ENCODE measurements at places on chromosomes 5 and 9.
A peak's percentile ranks its signal among the peaks of the same experiment; 100 is the strongest.

GRCh38 chr5:66143473-66144073 is 527 bp upstream of the SREK1 start:
- DNase-seq = no peak
- H3K36me3 ChIP-seq = no peaks in the 10 kb centered on the region

- H3K4me1 ChIP-seq = no peaks in the 10 kb centered on the region
- H3K27me3 ChIP-seq = no peaks in the 10 kb centered on the region
- no peaks in the 10 kb centered on the region for H3K36me3 ChIP-seq
- H3K27ac ChIP-seq = no peak overlapping the region
- no peak for DNase-seq
- no peak overlapping the region for H3K4me3 ChIP-seq
Measured at GRCh38 chr9:35563791-35564197, 41.3 kb upstream of the TESK1 start.

DNA sequence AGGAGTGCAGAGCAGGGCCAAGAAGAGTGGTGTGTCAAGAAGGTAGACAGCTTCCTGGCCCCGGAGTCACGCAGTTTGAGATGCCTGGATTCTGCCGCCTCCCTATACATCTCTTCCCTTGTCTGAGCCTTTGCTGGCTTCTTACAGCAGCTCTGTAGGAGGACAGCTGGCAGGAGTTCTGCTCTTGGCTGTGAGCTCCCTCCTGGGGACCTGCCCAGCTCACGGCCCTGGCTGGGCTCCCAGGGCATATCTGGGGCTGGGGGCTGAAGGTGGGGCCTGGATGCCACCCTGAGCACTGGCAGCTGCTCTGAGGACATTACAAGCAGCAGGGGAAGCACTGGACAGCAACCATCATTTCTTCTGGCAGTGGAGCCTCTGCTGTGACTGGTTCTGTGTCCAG is 786 bp upstream of the TSSK1B start:
- no peak overlapping the region for H3K27ac ChIP-seq
- H3K4me1 ChIP-seq = no peaks in the 10 kb centered on the region
- no peak for DNase-seq
- no peaks in the 10 kb centered on the region for H3K36me3 ChIP-seq
- H3K27me3 ChIP-seq = no peaks in the 10 kb centered on the region
- no peak overlapping the region for H3K4me3 ChIP-seq

- H3K27ac ChIP-seq = no peak overlapping the region
- H3K27me3 ChIP-seq = no peaks in the 10 kb centered on the region
- no peak overlapping the region for H3K4me3 ChIP-seq
- H3K36me3 ChIP-seq = no peaks in the 10 kb centered on the region
Measured at GRCh38 chr9:33737811-33738606, 57.4 kb upstream of the PRSS3 start.

DNA sequence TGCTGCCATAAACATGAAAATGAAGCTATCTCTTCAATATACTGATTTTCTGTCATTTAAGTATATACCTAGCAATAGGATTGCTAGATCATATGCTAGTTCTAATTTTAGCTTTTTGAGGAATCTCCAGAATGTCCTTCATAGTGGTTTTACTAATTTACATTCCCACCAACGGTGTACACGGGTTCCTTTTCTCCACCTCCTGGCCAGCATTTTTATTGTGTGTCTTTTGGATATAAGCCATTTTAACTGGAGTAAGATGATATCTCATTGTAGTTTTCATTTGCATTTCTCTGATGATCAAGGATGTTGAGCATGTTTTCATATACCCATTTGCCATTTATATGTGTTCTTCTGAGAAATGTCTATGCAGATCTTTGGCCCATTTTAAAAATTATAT is 446.5 kb downstream of the GABRG2 start:
- H3K4me3 ChIP-seq = no peak overlapping the region
- no peak overlapping the region for H3K27ac ChIP-seq
- H3K27me3 ChIP-seq = no peaks in the 10 kb centered on the region
- DNase-seq = no peak

GRCh38 chr9:126439402-126439765 is 112.8 kb downstream of the MVB12B start:
- H3K36me3 ChIP-seq = no peaks in the 10 kb centered on the region
- DNase-seq = no peak
- no peaks in the 10 kb centered on the region for H3K4me1 ChIP-seq
- H3K27ac ChIP-seq = no peak overlapping the region

- no peak overlapping the region for H3K27ac ChIP-seq
- H3K36me3 ChIP-seq = no peaks in the 10 kb centered on the region
- no peak overlapping the region for H3K4me3 ChIP-seq
- no peaks in the 10 kb centered on the region for H3K4me1 ChIP-seq
- DNase-seq = no peak
- no peaks in the 10 kb centered on the region for H3K27me3 ChIP-seq
Measured at GRCh38 chr9:21766096-21766495, 36.3 kb upstream of the MTAP start.

GRCh38 chr5:169341556-169341955 is 40.6 kb upstream of the SLIT3 start:
- H3K27me3 ChIP-seq = no peaks in the 10 kb centered on the region
- DNase-seq = no peak
- H3K27ac ChIP-seq = no peak overlapping the region
- H3K4me3 ChIP-seq = no peak overlapping the region
- H3K36me3 ChIP-seq = no peaks in the 10 kb centered on the region

DNA sequence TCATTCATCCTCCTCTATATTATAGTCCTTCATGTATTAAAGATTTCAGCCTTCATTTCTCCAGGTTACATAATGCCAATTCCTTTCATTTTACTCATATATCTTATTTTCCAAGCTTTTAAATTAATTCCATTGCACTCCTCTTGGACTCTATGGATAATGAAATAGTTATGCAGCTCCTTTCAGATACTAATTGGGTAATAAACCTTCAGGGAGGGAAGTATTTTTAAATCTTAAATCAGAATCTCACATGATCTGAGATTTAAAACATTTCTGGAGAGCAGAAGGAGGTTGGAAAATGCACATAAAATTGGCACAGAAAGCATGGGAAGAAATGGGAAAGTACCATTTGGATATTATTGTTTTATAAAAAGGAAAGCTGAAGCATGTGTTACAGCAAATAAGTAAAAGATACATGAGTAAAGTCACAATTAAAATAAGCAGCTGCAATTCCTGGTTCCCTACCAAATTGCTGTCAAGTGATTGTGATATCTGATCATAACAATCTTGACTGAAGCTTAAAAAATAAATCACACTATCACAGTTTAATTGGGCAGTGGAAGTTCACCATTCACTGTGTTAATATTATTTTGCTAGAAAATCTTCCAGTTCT is 257.9 kb upstream of the NREP start:
- no peak overlapping the region for H3K27ac ChIP-seq
- H3K36me3 ChIP-seq = no peaks in the 10 kb centered on the region
- no peak overlapping the region for H3K4me3 ChIP-seq

DNA sequence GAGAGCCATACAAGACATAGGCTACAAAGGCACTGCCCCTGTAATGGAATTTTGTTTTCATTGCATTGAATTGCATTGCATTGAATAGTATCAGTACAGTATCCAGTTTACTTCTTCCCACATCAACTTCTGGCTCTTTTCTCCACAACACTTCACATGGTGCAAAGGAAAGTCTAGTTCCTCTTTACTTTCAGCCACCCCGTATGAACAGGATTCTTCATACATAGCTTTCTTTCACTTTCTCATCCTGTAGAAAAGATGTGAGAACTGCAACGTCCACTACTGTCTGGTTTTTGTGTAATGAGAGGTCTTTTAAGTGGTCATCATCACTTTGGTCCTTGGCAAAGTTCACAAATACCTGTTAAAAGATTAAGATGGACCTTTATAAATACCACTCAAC is 20.2 kb downstream of the NIPSNAP3B start:
- H3K27ac ChIP-seq = no peak overlapping the region
- H3K4me1 ChIP-seq = no peaks in the 10 kb centered on the region
- no peak overlapping the region for H3K4me3 ChIP-seq
- H3K27me3 ChIP-seq = no peaks in the 10 kb centered on the region

GRCh38 chr5:147997486-147997885 is 66.3 kb upstream of the SPINK5 start:
- no peaks in the 10 kb centered on the region for H3K27me3 ChIP-seq
- H3K27ac ChIP-seq = no peak overlapping the region
- no peaks in the 10 kb centered on the region for H3K4me1 ChIP-seq
- DNase-seq = no peak
- H3K36me3 ChIP-seq = no peaks in the 10 kb centered on the region

- DNase-seq = no peak
- H3K4me1 ChIP-seq = no peaks in the 10 kb centered on the region
- no peaks in the 10 kb centered on the region for H3K36me3 ChIP-seq
- no peak overlapping the region for H3K4me3 ChIP-seq
- no peaks in the 10 kb centered on the region for H3K27me3 ChIP-seq
- no peak overlapping the region for H3K27ac ChIP-seq
Measured at GRCh38 chr5:134944630-134945029, 23.1 kb upstream of the CATSPER3 start.

DNA sequence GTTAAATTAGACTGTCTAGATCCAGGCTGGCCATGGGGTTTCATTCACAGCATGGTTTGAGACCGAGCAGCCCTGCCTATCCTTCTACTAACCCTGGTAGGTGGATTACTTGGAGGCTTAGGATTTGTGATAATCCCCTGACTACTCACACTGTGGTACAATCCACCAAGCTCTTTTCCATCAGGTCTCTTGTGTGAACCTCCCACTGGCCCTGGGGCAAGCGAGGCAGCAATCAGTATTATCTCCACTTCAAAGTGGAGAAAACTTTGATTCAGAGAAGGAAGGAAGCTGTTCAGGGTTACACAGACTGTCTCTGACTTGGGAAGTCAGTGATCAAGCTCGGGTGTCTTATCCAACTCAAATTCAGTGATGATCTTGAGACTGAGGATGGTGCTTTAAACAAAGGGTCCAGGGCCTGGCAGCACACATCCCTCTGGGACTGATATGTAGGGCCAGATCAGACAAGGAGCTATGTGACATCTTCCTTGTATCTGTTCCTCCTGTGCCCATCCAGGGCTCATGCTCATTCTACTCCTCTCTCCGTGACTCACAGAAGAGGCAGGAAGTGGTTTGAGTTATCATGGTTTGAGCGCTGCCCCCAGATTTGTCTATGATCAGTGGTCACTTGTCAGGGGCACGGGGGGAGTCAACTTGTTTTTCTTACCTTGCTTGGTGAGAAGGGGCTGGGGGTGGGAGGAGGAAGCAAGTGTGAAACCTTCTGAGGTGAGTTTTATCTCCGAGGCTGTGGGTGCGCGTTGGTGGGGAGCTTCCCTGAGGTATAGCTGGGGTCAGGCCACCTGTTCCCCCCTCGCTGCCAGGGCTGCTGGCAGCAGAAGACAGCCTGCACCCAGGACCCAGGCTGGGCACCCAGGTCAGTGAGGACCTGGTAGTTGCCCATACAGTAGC is 48.6 kb downstream of the RGS3 start:
- peak overlapping the region; percentile 57 for H3K27ac ChIP-seq
- H3K36me3 ChIP-seq = no peaks in the 10 kb centered on the region
- peak; percentile 58 for DNase-seq
- peaks cover 60% of the 10 kb centered on the region for H3K4me1 ChIP-seq
- no peak overlapping the region for H3K4me3 ChIP-seq

GRCh38 chr9:32378496-32378895 is 5.9 kb upstream of the ACO1 start:
- no peak overlapping the region for H3K27ac ChIP-seq
- DNase-seq = peak; percentile 66
- H3K4me3 ChIP-seq = no peak overlapping the region
- peaks cover 10% of the 10 kb centered on the region for H3K4me1 ChIP-seq
- H3K27me3 ChIP-seq = no peaks in the 10 kb centered on the region

- no peak overlapping the region for H3K4me3 ChIP-seq
- no peak for DNase-seq
- no peaks in the 10 kb centered on the region for H3K4me1 ChIP-seq
- no peaks in the 10 kb centered on the region for H3K36me3 ChIP-seq
- no peak overlapping the region for H3K27ac ChIP-seq
Measured at GRCh38 chr9:26163931-26164330, 485.7 kb upstream of the TUSC1 start.

- no peaks in the 10 kb centered on the region for H3K27me3 ChIP-seq
- DNase-seq = no peak
- H3K4me3 ChIP-seq = no peak overlapping the region
- no peak overlapping the region for H3K27ac ChIP-seq
- H3K36me3 ChIP-seq = no peaks in the 10 kb centered on the region
Measured at GRCh38 chr5:22514231-22514630, 338.9 kb downstream of the CDH12 start.

DNA sequence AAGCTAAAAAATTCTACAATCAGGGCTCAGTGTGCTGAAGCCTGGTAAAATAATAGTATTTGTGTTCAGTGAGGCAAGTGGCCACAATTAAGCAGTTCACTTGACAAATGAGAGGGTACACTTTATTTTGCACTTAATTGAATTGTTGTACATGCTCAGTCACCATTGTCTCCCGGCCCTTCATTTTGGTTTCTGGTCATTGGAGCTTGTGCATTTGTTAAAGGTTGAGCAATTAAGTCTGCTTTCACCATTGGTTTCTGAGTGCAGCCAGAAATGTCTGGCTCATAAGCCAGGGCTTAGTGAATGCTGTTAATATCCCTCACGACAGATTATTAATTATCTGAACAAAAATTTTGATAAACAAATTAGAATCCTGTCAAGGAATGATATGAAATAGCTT is 89.6 kb downstream of the PRDM6 start:
- no peaks in the 10 kb centered on the region for H3K27me3 ChIP-seq
- H3K4me1 ChIP-seq = no peaks in the 10 kb centered on the region
- no peaks in the 10 kb centered on the region for H3K36me3 ChIP-seq
- no peak overlapping the region for H3K4me3 ChIP-seq

DNA sequence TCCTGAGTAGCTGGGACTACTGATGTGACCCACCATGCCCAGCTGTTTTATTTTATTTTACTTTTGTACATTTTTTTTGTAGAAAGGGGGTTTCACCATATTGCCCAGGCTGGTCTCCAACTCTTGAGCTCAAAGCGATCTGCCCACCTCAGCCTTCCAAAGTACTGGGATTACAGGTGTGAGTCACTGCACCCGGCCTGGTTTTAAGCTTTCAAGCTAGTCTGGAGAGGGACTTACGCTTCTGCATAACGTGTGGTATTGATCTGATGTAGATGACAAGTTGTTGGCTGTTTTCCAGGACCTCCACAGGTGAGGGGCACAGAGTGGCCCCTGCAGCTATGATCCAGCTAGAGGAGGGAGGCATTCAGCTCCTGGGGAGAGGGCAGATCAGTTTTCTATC is 6.8 kb upstream of the CCL21 start:
- H3K4me1 ChIP-seq = no peaks in the 10 kb centered on the region
- DNase-seq = no peak
- H3K27me3 ChIP-seq = no peaks in the 10 kb centered on the region
- no peak overlapping the region for H3K4me3 ChIP-seq

- no peak overlapping the region for H3K4me3 ChIP-seq
- H3K4me1 ChIP-seq = no peaks in the 10 kb centered on the region
- H3K27ac ChIP-seq = no peak overlapping the region
- no peaks in the 10 kb centered on the region for H3K36me3 ChIP-seq
Measured at GRCh38 chr5:96151891-96152290, 190.2 kb upstream of the ELL2 start.

DNA sequence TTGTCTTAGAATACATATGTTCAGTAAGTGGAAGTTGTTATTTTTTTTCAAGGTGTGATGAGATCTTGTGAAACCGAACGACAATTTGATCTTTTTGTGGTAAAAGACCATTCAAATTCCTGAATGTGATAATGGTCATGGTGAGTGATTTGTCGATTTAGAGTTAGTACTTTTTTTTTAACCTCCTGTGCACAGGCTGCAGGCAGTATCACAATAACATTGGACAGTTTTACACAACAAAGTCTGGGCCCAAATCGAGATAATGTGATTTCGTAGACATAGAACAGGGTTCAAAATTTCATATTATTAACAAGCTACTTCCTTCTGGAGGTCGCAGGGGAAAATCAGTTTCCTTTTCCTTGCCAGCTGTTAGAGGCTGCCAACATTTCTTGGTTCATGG is 48.6 kb upstream of the C5orf46 start:
- no peaks in the 10 kb centered on the region for H3K27me3 ChIP-seq
- DNase-seq = no peak
- H3K4me1 ChIP-seq = no peaks in the 10 kb centered on the region

Data from CD4-positive, alpha-beta memory T cell (primary cell).